ENCODE measurements at places on chromosomes 5 and 9. TPM values are rescaled to one million over a fixed set of nuclear protein-coding genes. Genes with fewer than 3 reads are reported as not detected.

DNA sequence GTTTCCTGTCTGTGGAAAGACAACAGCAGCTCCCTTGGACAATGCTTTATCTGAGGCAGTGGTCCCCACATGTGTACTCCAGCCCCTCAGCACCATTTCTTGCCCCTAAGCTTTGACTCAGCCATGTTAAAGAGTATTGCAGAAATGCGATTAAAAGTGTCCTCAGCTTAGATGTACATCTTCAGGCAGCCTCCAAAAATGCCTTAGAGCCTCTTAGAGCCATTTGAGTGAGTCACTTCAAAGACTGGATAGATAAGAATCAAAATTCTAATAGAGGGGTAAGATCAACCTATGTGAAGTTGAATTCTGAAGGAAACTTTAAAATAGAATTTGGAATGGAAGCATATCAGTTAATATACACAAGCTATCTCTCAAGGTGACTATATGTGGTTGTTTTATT lies 296.3 kb downstream of the ADAMTS6 start:
- no peak for DNase-seq

SLC45A2 gene
- total RNA-seq = 0.13 TPM

DMRT3 gene
- not detected for total RNA-seq

NPR2 gene
- 12.3 TPM for total RNA-seq

- DNase-seq = no peak
These were observed 19.5 kb upstream of the SNAPC3 start for GRCh38 chr9:15403155-15403554.

GRCh38 chr9:114383521-114384231 lies 4.1 kb downstream of the AKNA start:
- DNase-seq = no peak

CYLC2 gene
- not detected for total RNA-seq

ATP10B gene
- total RNA-seq = not detected

GRCh38 chr9:2106666-2107065 lies 91.5 kb downstream of the SMARCA2 start:
- no peak for DNase-seq

GRCh38 chr5:131279204-131279603 lies 15.4 kb downstream of the CDC42SE2 start:
- no peak for DNase-seq

DNA sequence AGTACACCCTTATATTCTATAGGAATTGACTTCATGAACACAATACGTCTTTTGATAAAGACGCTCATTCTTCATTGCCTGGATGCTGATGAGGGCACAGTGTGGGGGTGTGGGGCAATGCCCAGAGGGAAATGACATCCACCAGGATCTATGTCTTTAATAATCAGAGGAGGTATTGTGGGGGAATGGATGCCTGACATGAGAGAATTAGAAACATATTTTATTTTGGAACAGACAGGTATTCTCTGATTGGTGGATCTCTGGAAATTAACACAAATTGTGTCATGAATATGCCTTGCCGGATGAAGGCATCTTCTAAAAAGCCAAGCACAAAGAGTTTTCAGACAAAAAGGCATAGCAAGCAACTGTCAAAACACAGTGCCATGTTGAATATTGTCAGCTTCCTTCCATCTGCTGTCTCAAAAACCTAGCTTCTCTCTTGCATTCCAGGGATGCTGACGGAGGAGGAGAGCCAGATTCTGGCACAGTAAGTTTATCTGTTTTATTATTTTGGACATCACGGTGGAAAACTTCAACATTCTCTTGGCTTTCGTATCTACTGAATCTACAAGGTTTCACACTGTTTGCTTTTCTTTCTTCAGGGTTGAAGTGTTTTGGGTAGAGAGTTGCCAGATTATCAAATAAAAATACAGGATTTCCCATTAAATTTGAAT lies 3.9 kb upstream of the C5orf58 start:
- no peak for DNase-seq

WNK2 gene
- total RNA-seq = not detected
